Fibroblast of lung (primary cell): ENCODE measurements at places on chromosomes 13 and 19. TPM values are rescaled to one million over a fixed set of nuclear protein-coding genes. Genes with fewer than 3 reads are reported as not detected.

GRCh38 chr13:26011208-26011573, 40.6 kb downstream of the SHISA2 start:
- H3K4me1 ChIP-seq: no peaks in the 10 kb centered on the region
- H3K27me3 ChIP-seq: no peaks in the 10 kb centered on the region
- no peak overlapping the region for H3K4me3 ChIP-seq
- no peaks in the 10 kb centered on the region for H3K36me3 ChIP-seq
- DNase-seq: no peak

- H3K27me3 ChIP-seq: no peaks in the 10 kb centered on the region
- no peak for DNase-seq
- no peak overlapping the region for H3K4me3 ChIP-seq
- no peaks in the 10 kb centered on the region for H3K4me1 ChIP-seq
- no peaks in the 10 kb centered on the region for H3K36me3 ChIP-seq
These were observed 1198.3 kb downstream of the OLFM4 start for GRCh38 chr13:54226876-54227275.

DNA sequence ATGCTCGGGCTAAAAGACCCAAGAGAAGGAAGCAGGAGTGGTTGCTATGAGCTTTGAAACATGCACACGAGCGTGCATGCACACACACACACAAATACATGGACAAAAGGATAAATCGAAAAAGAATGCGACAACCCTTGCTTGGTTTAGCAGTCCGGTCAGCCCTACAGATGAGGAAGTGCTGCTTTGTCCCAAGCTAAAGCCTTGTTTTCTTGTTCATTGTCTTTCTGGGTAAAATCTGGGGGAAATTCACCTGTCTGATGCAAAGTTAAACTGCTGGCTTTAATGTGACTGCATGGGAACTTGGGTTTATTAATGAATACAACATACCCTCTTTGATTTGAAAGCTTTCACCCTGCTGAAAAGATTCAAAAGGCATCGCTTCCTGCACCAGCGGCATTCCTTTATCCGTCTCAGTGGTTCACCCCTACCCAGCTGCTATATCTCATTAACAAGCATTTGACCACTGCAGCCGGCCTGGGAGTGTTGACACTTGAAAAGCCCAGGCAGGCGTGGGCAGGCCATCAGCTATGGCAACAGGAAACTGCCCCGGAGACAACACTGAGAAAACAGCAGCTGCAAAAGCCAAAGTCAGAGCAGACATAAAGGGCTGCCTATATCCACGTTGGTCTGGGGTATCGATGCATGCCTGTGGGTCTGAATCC, 301.7 kb downstream of the NDFIP2 start:
- H3K27ac ChIP-seq: no peak overlapping the region
- DNase-seq: peak; percentile 74
- H3K4me3 ChIP-seq: no peak overlapping the region
- H3K4me1 ChIP-seq: no peaks in the 10 kb centered on the region

DNA sequence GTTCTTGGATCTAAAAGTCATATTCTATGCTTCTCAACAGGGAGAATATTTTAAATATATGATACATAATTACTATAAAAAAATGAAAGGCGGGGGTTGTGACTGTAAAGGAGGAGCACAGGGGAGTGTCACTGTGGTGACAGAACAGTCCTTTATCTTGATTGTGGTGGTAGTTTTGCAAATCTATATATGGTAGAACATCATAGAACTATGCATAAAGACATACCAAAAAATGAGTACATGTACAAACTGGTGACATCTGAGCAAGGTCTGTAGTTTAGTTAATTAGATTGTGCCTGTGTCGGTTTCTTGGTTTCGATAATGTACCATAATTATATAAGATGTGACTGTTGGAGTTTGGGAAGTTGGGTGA, 38.7 kb upstream of the GARRE1 start:
- H3K27me3 ChIP-seq: no peaks in the 10 kb centered on the region
- H3K4me3 ChIP-seq: no peak overlapping the region
- no peak overlapping the region for H3K27ac ChIP-seq
- H3K36me3 ChIP-seq: no peaks in the 10 kb centered on the region

DNA sequence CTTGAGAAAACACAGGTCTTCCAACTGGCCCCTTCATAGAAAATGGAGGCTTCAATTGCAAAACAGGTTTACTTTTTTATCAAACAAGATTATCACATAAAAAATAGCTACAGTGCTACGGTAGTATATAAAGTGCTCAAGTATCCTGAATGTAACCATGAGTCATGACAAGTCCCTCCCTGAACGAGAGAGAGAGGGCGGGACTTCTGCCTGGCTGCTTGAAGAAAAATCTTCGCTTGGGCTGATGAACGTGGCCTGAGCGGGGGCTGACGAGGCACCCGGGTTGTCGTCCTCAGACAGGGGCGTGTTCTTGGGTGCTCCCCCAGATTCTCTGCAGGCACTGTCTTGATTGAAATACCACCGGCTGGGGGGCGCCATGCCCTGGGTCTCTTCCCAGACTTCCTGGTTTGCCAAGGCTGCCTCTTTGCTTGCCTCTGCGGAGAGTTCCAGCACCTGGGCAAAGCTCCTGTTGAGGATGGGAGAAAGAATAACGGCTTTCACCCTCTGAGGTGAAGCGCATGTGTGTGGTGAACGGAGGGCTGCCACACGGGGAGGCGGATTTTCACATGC, 23.2 kb upstream of the CPAMD8 start:
- H3K4me3 ChIP-seq: no peak overlapping the region
- no peaks in the 10 kb centered on the region for H3K4me1 ChIP-seq
- H3K27me3 ChIP-seq: no peaks in the 10 kb centered on the region
- peak; percentile 77 for DNase-seq
- H3K36me3 ChIP-seq: peaks cover 3% of the 10 kb centered on the region

- no peaks in the 10 kb centered on the region for H3K36me3 ChIP-seq
- no peaks in the 10 kb centered on the region for H3K4me1 ChIP-seq
- no peak overlapping the region for H3K4me3 ChIP-seq
- DNase-seq: no peak
These were observed 1775.7 kb downstream of the PCDH9 start for GRCh38 chr13:65454403-65454802.

- H3K4me1 ChIP-seq: no peaks in the 10 kb centered on the region
- H3K36me3 ChIP-seq: no peaks in the 10 kb centered on the region
- no peak overlapping the region for H3K4me3 ChIP-seq
These were observed 74.9 kb upstream of the MTIF3 start for GRCh38 chr13:27524981-27525975.

DNA sequence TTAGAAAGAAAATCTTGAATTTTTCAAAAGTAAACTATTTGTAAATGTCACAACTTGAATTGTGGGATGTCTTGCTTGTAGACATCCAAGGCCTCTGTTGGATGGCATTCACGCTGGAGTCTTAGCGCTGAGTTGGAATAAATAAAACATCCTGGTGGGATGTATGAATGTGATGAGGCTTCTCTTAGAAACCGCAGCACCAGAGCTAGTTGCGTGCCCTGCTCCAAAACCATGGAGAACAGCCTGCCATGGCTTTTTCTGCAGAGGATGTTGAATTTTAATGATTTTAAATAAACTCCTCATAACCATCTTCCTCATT, 70.4 kb downstream of the DPY19L3 start:
- H3K27ac ChIP-seq: no peak overlapping the region
- H3K4me3 ChIP-seq: no peak overlapping the region
- H3K36me3 ChIP-seq: peaks cover 5% of the 10 kb centered on the region

DNA sequence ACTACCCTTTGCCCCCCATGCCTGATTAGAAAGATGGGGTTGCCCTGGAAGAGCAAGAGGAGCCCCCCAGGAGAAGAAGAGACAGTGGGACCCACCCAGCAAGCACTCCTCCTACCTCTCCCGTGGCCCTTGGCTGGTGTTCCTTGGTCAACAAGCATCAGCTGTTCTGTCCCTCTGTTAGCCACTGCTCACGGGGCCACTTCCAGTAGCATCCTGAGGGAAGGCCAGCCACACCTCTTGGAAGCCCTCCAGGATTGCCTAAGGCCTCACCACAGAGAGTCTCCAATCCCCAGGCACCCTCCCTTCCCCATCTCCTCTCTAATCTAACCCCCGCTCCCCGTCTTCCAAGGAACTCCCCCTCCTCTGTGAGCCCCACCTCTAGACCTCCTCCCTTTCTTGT, 15.1 kb upstream of the DPP9 start:
- H3K4me1 ChIP-seq: no peaks in the 10 kb centered on the region
- no peak overlapping the region for H3K27ac ChIP-seq
- H3K4me3 ChIP-seq: no peak overlapping the region
- no peaks in the 10 kb centered on the region for H3K27me3 ChIP-seq

GRCh38 chr13:67792151-67792676, 562.1 kb upstream of the PCDH9 start:
- peak; percentile 2 for DNase-seq
- H3K36me3 ChIP-seq: no peaks in the 10 kb centered on the region
- no peaks in the 10 kb centered on the region for H3K4me1 ChIP-seq
- no peaks in the 10 kb centered on the region for H3K27me3 ChIP-seq
- H3K27ac ChIP-seq: no peak overlapping the region

DNA sequence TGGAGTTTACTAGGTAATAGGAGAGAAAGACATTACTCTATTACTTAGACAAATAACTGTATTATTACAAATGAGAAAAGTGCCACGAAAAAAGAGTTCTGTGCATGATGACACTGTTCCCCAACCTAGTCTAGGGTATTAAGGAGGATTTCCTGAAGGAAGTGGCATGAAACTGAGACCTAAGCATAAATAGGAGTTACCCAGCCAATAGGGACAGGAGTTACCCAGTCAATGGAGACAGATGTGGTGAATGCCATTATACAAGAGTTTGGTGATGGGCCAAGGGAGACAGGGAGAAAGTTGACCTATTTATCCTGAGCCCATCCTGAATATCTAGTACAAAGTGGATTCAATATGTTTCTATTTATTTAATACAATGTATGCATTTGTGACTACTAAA, 65.4 kb downstream of the KL start:
- no peak overlapping the region for H3K4me3 ChIP-seq
- no peaks in the 10 kb centered on the region for H3K4me1 ChIP-seq
- H3K27ac ChIP-seq: no peak overlapping the region
- DNase-seq: no peak
- no peaks in the 10 kb centered on the region for H3K36me3 ChIP-seq
- H3K27me3 ChIP-seq: no peaks in the 10 kb centered on the region

DNA sequence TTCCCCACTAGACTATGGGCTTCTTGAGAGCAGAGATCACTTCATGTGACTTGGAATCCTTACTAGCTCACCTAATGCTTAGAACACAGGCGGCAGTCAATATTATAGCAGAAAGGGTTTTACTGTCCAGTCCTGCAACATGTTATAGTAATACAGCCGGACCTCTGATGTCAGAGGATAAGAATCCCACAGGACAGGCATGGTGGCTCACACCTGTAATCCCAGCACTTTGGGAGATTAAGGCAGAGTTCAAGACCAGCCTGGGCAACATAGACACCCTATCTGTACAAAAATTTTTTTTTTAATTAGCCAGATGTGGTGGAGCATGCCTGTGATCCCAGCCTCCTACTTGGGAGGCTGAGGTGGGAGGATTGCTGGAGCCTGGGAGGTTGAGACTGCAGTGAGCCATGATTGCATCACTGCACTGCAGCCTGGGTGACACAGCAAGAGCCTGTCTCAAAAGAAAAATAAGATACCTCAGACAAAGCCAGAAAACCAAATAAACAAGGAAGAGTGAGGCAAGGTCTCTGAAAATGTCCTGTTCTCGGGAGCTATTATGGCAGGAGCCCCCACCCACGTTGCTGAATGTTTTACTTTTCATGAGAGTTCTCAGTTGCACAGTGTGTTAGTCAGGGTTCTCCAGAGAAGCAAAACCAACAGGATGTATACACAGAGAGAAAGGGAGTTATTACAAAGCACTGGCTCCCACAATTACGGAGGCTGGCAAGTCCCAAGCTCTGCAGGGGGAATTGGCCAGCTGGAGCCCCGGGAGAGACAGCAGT, 100.8 kb downstream of the UBL3 start:
- no peaks in the 10 kb centered on the region for H3K4me1 ChIP-seq
- H3K27me3 ChIP-seq: peaks cover 4% of the 10 kb centered on the region
- DNase-seq: peak; percentile 62

- H3K27me3 ChIP-seq: no peaks in the 10 kb centered on the region
- H3K4me3 ChIP-seq: no peak overlapping the region
- no peak overlapping the region for H3K27ac ChIP-seq
- DNase-seq: no peak
These were observed 374.7 kb downstream of the KLF5 start for GRCh38 chr13:73433458-73433857.

GRCh38 chr13:114101358-114102130, 30.9 kb downstream of the RASA3 start:
- H3K4me1 ChIP-seq: peaks cover 29% of the 10 kb centered on the region
- peaks cover 1% of the 10 kb centered on the region for H3K36me3 ChIP-seq
- DNase-seq: peak; percentile 39

GRCh38 chr19:6238643-6239281, 41.0 kb downstream of the MLLT1 start:
- H3K27me3 ChIP-seq: no peaks in the 10 kb centered on the region
- peak overlapping the region; percentile 71 for H3K27ac ChIP-seq
- H3K36me3 ChIP-seq: peaks cover 6% of the 10 kb centered on the region
- no peak overlapping the region for H3K4me3 ChIP-seq
- H3K4me1 ChIP-seq: peaks cover 22% of the 10 kb centered on the region

GRCh38 chr19:3857449-3858003, 11.3 kb downstream of the ZFR2 start:
- H3K36me3 ChIP-seq: no peaks in the 10 kb centered on the region
- H3K4me3 ChIP-seq: no peak overlapping the region
- no peak overlapping the region for H3K27ac ChIP-seq
- no peaks in the 10 kb centered on the region for H3K27me3 ChIP-seq
- no peaks in the 10 kb centered on the region for H3K4me1 ChIP-seq

DNA sequence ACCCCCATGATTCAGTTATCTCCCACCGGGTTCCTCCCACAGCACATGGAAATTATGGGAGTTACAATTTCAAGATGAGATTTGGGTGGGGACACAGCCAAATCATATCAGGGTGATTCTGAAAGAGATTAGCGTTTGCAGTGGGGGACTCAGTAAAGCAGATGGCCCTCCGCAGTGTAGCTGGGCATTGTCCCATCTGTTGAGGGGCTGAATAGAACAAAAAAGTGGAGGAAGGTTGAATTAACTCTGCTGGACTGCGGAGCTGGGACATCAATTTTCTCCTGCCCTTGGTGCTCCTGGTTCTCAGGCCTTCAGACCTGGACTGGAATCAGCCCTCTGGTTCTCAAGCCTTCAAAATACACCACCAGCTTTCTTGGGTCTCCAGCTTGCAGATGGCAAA, 55.2 kb upstream of the CACNA1A start:
- no peak for DNase-seq
- H3K27me3 ChIP-seq: no peaks in the 10 kb centered on the region
- no peaks in the 10 kb centered on the region for H3K4me1 ChIP-seq
- H3K4me3 ChIP-seq: no peak overlapping the region

Gene NLRP5
- polyA plus RNA-seq: not detected in 2 replicates

Gene TLE6
- polyA plus RNA-seq: 0.24 and 0.56 TPM in 2 replicates

Gene ZNF441
- polyA plus RNA-seq: 3.2 and 5.4 TPM in 2 replicates

Gene ERCC1
- polyA plus RNA-seq: 49.3 and 69.6 TPM in 2 replicates

Gene CATSPERD
- polyA plus RNA-seq: not detected in 2 replicates

Gene KLK1
- polyA plus RNA-seq: not detected in 2 replicates
